ENCODE measurements at places on chromosomes 5 and 9. TPM values are rescaled to one million over a fixed set of nuclear protein-coding genes. Genes with fewer than 3 reads are reported as not detected.

MCTP1 gene
- 3.2 TPM for total RNA-seq

CDX1 gene
- total RNA-seq: 0.29 TPM

GRCh38 chr9:34559624-34560455 is 29.7 kb downstream of the CNTFR start:
- no peak for DNase-seq

TMEM232 gene
- 0.91 TPM for total RNA-seq
